NAMALWA (cell line): ENCODE measurements at places on chromosomes 2 and 18.

DNA sequence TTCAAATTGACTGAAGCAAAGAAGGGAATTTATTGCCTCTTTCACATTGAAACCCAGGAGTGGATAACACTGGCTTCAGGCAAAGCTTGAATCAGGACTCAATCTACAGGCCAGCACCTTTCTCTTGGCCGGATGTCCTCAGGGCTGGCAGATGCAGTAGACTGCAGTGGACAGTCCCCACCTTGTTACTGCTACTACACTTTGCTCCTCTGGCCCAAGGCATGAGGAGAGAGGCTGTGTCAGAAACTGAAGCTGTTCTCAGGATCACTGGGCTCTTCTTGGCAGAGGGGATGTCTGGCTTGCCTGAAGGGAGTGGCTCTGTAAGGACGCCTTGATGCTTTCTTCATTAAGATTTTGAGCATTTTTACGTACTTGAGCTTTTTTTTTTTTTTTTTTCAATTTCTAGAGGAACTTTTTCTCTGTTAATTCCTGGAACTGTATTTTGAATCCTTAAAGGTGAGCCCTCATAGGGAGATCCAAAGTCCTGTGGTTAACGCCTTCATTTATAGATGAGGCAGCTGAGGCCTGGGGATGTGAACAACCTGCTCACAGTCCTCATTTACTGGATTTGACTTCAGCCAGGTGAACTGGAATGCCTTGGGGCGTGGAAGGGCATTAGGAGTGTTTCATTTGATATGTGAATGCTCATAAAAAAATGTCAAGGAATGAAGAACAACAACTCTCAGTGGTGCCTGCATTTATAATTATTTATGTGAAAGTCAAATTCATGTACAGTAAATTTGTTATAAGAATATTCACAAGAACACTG lies 36.6 kb downstream of the CASP10 start:
- no peak for DNase-seq

GRCh38 chr2:69939722-69940121 lies 21.7 kb downstream of the ASPRV1 start:
- no peak for DNase-seq

DNA sequence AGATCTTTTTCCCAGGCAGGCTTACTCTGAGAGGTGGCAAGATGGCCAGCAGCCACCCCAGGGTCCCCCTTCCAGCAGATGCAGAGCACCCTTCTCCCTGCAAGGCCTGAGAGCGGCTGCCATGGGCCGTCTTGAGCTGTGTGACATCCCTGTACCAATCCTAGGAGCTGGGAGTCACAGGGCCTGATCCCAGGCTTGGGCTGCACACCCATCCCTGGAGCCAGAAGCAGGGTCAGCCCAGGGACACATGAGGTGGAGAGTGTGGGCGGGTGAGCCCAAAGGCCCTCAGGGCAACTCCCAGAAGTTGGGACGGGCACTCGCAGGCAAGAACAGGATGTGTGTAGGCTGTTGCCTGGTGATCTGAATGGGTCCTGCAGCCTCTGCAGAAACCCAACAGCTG lies 40.5 kb downstream of the CROCC2 start:
- DNase-seq, result no peak

DNA sequence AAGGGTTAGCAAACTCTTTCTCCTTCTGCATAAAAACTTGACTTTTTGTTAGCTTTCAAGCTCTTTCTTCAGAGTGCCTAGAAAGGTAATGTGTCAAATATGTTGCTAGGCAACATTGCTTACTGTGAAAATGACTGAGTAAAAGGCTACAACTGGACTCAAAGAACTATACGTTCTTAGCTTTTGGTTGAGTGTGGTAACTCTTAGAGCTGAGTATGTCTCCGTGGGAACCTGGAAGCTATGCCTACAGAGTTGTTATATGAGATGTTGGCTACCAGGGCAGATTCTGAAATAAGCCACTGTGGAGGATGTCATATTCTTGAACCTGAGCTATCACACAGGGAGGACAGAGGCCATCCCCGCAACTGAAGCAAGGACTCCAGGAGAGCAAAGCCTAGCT lies 105.5 kb downstream of the ARL6IP6 start:
- no peak for DNase-seq

GRCh38 chr2:67462738-67463496 lies 65.8 kb downstream of the ETAA1 start:
- DNase-seq, result no peak

GRCh38 chr2:66171530-66171929 lies 263.4 kb upstream of the MEIS1 start:
- no peak for DNase-seq

- no peak for DNase-seq
These were observed 139.8 kb downstream of the MAP4K4 start for GRCh38 chr2:101837354-101837753.

DNA sequence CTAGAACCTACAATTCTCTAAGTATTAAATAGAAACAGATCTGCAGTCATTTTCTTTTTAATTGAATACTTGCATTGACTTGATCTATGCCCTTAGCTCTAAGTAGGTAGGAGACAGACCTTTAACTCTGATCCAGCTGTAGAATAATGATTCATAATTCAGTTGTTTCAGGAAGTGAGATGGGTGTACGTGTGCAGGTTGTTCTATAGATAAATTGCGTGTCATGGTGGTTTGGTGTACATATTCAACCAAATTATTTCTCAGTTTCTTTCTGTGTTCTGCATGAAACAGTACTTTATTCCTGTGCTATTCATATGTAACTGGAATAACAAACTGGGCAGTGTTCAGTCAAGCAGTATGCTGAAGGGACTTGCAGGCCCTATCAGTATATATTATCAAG lies 34.3 kb upstream of the CD226 start:
- no peak for DNase-seq

DNA sequence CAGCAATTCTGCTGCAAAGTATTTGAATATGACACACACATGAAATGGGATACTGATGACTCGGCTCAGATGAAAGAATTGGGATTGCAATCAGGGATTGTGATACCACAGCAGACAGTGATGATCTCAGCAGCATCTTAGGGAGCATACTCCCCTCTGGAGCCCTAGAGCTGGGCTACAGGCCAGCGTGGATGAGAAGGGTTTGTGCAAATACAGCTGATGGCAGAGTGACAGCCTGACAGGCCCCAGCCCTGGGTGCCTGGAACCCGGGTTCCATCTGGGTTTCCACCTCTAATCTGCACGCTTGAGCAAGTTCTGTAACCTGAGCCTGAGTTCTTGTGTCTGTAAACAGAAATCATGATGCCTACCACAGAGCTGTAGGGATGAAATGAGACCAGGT lies 418.0 kb downstream of the LRATD1 start:
- DNase-seq, result no peak

GRCh38 chr2:127411653-127412369 lies 6.4 kb upstream of the PROC start:
- peak; percentile 45 for DNase-seq

DNA sequence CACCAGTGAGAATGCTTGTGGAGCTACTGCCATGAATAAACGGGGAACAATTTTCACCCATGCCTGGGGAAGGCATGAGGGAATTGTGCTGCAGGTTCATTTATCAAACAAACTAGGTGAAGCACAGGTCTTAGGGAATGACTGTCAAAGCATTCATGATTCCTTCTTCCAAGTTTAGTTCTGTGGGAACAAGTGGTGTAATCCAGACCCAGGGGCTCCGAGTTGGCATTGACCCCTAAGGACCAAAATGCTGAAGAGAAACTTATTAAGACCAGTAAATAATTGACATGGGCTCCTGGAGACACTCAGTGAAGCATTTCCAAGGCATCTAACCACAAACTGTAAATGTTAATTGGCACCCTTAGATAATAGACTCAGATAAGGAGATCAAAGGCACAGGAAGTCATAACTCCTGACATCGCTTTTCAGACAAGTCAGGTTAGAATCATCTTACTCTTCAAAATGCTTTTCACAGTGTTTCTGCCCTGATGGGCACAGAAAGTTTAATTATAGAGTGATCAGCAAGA lies 96.9 kb downstream of the SPP2 start:
- no peak for DNase-seq

- DNase-seq, result no peak
These were observed 53.4 kb downstream of the SMAD4 start for GRCh38 chr18:51083398-51083797.

DNA sequence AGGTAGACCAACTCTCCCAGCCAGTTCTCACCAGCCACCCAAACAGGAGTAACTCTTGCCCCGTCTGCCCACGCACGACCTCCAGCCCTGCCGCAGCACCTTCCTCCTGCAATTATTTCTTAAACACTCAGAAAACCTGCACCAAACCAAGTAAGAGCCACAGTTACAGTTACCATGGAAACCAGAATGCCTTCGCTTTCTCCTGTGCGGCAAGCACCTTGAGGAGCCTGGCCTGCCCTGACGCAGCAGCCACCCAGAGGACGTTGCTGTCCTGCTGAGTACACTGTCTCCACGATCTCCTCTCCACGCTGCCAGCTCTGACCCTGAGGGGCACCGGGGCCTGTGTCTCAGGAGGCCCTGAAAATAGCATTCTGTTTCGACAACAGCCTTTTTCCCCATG lies 94.3 kb upstream of the SMIM21 start:
- no peak for DNase-seq

DNA sequence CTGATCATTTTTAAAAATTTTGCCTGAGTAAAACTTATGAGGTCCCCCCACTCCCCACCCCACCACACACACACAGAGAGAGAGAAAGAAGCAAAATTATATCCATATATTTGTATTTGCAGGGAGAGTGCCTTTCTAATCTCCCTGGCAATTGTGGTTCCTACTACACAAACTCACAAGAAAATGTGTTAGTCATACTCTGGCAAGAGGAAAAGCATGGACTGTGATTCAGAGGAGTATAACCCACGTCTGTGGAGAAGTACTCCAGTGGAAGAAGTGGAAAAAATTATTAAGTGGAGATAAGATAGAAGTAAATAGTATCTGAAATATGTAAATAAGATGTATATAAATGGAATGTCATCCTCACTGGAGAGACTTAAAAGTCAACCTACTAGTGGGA lies 114.0 kb downstream of the DSEL start:
- DNase-seq, result no peak

- DNase-seq, result no peak
These were observed 339.4 kb downstream of the BCL11A start for GRCh38 chr2:60213865-60214625.

- no peak for DNase-seq
These were observed 106.1 kb downstream of the UGGT1 start for GRCh38 chr2:128197059-128197458.

DNA sequence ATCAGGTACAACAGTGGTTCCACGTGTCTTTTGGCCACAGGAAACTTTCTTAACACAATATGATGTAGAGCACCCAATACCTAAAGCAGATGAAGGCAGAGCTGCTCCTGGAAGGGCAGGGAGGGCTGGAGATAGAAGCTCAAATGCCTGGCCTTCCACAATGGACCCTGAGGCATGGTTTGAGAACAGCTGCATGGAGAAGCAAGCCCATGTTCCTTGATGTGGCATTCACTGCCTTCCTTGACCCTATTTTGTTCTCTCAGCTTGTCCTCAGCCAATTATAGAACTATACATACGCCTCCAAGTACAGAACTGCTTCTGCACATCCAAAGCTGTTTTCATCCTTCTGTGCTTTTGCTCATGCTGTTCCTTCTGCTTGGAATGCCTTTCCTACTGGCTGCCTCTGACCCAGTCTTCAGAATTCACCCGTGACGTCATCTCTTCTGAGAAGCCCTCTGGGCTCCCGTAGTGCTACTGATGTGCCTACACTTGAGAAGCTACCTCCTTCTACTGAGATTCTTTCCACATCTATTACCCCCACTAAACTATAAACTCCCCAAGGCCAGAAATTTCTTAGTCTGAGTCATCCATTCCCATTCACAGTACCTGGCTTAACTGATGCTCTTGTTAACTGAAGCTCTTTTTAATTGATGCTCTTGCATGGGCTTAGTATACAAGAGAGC lies 69.9 kb downstream of the CHRNA1 start:
- DNase-seq, result no peak

GRCh38 chr2:54274781-54275242 lies 18.8 kb upstream of the TSPYL6 start:
- DNase-seq, result peak; percentile 80

DNA sequence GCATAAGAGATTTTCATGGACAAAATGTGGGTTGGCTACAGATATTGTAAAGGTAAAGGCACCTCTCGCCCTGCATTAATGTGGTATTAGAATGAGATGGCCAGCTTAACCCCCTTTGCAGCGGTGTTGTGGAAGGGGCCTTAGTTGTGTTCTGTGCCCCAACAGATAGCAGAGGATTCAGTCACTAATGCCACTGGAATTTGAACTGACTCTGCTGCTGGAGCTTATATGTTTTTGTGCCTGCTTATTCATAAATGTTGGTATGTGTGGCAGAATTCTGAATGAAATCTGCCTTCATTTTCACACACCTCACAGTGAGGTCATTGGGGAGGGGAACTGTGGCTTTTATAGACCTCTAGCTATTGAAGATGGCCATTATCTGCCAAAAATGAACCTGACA lies 90.7 kb upstream of the ITGA6 start:
- DNase-seq, result no peak

DNA sequence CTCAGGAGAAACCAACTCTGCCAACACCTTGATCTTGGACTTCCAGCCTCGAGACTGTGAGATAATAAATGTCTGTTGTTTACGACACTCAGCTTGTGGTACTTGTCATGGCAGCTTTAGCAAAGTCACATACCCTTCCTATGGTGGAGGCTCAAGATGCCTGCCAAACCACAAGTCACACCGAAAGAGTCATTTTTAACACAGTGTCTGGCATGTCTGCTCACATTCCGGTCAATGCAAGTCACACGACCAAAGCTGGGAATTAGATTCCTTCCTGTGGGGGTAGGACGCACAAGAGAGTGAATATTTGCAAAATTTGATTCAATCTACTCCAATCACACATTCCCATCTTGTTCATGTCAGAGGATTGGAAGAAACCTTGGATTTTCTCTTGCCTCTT lies 24.6 kb downstream of the KCNE4 start:
- no peak for DNase-seq

DNA sequence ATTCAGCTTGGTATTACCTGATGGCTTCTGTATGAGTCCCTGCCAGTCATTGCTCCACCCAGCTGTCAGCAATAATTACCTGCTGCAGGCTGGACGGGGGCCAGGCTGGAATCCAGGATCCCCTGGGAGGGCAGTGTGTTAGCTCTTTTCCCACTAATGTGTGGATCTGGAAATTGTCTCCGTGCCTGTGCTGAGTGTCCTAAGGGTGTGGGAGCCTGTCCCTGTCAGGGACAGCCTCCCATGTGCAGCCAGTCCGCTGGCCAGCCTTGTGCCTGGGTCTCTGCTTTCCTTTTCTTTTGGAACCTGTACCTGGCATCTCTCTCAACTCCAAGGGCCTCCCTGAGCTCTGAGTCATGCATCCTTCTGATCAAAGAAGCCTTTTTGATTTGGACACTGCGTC lies 107.2 kb upstream of the SPRED2 start:
- no peak for DNase-seq

DNA sequence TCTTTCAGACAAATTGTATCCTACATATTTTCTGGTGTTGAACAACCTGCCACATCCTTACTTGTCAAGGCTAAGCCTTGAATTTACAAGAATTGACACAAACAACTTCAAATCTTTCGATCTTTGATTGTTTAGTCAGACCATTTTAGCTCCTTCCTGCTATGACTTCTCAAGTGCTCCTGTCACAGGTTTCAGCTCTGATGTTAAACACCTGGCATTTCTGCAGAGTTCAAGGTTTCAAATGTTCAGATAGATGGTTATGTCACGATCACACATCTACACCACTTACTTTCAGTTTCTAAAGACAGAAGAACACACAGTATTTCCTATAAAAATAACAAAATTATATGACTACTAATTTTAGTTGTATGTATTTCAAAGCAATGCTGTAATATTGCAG lies 84.0 kb downstream of the RND3 start:
- no peak for DNase-seq

- peak; percentile 77 for DNase-seq
These were observed 17.4 kb upstream of the MRPL33 start for GRCh38 chr2:27754138-27754588.
